ENCODE measurements at places on chromosomes 4 and X.

GRCh38 chr4:8000721-8001491, 61.2 kb upstream of the AFAP1 start:
- DNase-seq = no peak

DNA sequence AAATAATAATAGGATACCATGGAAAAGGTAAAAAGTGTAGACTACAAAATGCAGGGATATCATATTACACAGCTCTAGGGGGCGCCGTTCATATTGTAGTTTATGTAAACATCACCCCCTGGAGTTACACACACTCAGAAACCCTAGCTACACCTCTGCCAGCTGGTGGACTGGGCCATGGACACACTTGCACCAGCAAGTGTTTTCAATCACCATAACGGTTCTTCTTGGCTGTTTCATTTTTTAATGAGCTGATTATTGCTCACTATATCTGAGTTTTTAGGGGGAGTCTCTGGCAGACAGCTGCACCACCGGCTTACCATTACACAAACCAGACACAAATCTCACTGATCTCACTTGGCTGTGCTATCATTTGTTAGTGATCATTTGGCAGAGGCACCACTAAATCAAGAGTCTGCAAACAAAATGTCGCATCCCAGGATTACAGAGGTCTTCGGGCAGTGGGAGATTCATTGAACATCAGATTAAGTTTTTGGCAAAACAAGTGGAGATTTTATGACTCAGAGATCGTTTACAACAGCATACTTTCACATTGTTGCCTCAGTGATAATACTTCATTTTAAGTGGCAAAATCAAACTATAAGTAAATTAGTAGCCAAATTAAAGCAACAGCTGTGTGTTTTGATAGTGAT, 185.7 kb downstream of the UNC5C start:
- no peak for DNase-seq

- no peak for DNase-seq
These were observed 28.3 kb downstream of the AGTR2 start for GRCh38 chrX:116198810-116199209.

- no peak for DNase-seq
These were observed 111.8 kb downstream of the TRAPPC11 start for GRCh38 chr4:183770906-183771305.

GRCh38 chrX:13093529-13094140, 49.2 kb upstream of the FAM9C start:
- no peak for DNase-seq

DNA sequence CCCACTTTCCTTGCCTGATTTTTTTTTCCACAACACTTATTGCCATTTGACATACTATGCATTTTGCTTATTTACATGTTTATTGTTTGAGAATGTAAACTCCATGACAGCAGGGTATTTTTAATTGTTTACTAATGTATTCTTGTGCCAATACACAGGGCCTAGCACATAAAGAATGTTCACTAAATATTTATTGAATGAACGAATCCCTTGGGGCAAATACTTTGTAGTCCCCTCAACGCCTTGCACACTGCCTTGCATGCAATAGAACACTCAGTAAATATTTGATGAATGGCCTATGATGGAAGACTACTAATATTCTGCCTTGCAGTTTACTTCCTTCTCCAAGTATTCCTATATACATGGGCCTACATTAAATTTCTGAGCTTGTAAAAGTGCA, 1.4 kb upstream of the PRPS1 start:
- DNase-seq = no peak

GRCh38 chr4:72410158-72410557, 158.9 kb downstream of the ADAMTS3 start:
- DNase-seq = no peak

- DNase-seq = no peak
These were observed 3.7 kb downstream of the TAF7L start for GRCh38 chrX:101287402-101287801.

- no peak for DNase-seq
These were observed 949.2 kb downstream of the TECRL start for GRCh38 chr4:63460075-63460474.

- DNase-seq = no peak
These were observed 227.7 kb downstream of the C4orf33 start for GRCh38 chr4:129323658-129324057.

- DNase-seq = no peak
These were observed 204.2 kb upstream of the GPRIN3 start for GRCh38 chr4:89511776-89512175.

DNA sequence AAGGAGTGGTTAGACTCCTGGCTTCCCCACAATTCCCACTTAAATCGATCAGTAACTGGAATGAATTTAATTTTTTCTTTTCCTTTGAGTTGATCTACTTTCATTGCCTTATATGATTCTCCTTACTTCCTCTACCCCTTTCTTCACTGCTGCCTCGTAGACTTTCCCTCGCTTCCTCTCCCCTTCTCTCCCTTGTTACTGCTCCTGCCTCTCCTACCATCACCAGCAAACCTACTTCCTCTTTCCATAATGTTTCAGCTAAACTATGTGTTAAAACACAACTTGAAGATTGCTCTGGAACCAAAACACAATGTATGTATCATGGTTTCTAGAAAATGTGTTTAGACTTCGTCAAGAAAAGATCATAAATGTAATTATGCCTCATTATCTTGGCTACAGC, 132.0 kb upstream of the TET2 start:
- no peak for DNase-seq

DNA sequence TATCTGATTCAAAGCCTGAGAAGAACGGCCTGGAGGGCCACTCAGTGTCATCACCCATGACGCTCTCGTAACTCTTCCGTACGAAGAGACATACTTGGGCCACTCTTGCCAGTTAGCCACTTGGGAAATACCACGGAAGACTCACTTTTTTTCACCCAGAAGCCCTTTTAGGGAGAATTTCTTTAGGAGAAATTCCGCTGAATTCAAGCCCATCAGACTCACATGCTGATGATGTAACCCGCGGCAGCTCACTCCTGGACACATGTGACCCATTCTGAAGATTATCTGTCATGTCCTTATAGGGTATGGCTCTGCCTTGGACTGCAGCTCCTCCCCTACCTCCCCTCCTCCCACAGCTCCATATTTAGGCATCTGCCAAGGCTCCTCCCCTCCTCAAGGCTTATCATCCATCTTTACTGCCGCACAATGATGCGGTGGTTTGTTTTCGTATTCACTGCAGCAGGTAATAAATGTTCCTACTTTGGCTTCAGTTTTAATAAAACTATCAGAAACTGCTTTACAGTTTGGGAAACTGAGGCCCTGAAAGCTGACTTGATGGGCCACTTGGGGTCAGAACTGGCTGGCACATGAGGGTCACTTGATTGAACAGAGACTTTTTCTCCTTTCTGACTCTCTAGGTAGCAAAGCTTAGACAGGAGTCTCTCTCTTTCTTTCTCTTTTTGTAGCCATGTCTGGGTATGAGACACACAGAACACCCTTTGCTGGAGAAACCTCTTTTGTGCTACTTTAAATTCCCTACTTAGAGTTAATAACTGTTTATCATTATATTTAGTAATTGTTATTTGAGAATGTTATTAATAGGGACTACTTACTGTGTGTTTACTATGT, 42.1 kb downstream of the RHOH start:
- no peak for DNase-seq

DNA sequence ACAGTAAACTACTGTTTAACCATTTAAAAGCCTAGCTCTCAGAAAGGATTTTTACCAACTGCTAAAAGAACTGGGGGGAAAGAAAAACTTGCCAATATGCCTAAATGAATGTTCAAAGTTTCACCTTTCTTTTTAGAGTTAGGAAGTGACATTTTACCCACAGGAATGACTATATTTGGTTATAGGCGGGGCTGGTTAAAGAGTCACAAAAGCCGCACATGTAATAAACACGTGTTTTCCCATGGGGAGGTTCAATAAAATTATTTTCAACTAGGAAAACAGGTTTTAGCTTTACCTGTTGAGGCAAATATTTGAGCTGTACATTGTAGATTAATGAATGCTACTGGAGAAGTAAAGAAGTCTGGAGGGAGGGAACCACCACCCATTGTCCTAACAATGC, 41.6 kb upstream of the UGDH start:
- DNase-seq = no peak

- DNase-seq = no peak
These were observed 161.5 kb upstream of the EPHA5 start for GRCh38 chr4:65831828-65832227.

DNA sequence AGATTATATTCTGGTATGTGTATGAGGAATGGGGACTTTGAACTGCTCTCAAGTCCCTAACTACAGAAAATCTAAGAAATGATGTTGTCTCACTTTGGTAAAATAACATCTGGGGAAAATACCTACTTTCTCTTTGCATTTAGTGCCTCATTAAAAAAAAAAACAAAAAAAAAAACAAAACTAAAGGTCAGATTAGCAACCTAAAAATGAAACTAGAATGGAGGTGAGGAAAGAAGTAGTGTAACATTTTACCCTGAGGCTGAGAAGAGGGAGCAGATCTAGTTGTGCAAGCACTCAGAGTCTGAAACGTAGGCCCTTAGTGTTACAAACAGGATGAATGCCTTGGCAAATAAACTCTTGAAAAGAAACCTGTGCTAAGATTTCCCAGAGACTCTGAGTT, 56.0 kb downstream of the VGLL1 start:
- DNase-seq = no peak

DNA sequence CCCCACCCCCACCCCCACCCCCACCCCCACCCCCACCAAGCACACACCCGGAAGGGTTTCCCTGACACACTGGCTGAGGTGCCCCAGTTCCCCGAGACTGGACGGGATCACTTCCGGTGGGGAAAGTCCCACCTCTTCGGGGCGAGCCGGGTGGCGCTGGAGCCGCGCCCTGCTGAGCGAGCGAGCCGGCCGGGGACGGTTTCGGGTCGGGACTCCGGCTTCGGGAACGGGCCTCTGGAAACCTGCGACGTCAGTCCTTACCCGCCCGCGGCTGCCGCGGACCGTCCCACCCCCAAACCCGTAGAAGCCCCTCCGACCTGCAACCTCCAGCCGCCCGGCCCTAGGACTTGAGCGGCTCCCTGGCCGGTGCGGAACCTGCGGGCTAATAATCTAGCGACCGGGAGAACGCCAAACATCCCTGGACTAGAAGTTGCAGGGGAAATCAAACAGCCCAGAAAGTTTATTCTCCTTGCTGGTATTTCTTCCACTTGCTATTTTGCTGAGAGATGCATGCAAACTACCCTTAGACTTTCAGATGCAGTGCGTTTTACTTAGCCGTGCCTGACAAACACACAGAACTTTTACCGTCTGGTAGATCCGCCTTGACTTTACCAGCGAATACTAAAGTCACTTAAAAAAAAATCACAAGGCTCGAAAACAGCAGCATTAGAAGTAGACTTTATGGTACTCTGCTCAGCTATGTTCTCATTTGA, 991 bp downstream of the RAP2C start:
- DNase-seq = peak; percentile 3

DNA sequence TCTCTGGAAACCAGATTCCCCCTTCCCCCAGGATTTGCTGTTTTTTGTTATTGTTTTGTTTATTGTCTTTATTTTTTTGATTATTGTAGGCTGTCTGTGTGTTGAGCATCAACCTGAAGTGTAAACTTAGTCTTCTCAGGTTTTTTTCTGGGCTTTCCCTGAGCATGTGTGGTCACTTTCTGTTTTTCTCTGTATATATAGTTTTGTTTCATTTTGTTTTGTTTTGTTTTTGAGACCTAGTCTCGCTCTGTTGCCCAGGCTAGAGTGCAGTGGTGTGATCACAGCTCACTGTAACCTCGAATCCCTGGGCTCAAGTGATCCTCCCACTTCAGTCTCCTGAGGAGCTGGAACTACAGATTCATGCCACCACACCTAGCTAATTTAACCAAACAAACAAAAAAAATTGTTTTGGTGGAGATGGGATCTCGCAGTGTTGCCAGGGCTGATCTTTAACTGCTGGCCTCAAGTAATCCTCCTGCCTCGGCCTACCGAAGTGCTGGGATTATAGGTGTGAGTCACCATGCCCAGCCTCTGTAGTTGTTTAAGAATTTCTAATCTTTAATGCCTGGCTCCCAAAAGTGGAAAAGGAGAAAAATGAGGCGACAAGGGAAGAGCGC, 9.1 kb downstream of the IL13RA1 start:
- no peak for DNase-seq

- DNase-seq = no peak
These were observed 80.8 kb upstream of the IQCM start for GRCh38 chr4:149896432-149896831.

GRCh38 chr4:82733636-82734035, 65.0 kb downstream of the SCD5 start:
- no peak for DNase-seq

GRCh38 chrX:10526451-10526850, 93.9 kb downstream of the MID1 start:
- no peak for DNase-seq

- no peak for DNase-seq
These were observed 78.7 kb downstream of the FNIP2 start for GRCh38 chr4:158847535-158847934.

DNA sequence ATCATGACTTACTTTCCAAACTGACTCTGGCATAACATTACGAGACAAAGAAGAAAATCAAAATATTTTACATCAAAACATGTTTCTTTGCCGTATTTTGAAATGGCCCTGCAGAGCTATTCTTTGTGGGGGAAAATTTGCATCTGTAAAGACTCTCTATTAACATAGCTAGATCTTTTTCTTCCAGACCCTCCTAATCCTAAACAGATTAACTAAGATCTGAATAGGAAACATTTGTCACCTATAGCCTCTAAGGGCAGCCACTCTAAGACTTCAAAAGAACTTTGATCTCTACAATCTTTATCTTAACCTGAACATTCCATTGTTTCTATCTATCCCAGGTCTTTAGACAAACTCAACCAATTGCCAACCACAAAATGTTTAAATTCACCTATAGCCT, 176.6 kb upstream of the CENPE start:
- DNase-seq = no peak

- DNase-seq = no peak
These were observed 66.3 kb downstream of the DCUN1D4 start for GRCh38 chr4:51909236-51909703.

- DNase-seq = no peak
These were observed 113.7 kb upstream of the TLR3 start for GRCh38 chr4:185955151-185955770.

GRCh38 chrX:22081475-22082092, 49.5 kb downstream of the PHEX start:
- no peak for DNase-seq
